ENCODE measurements at places on chromosomes 6 and 20. TPM values are rescaled to one million over a fixed set of nuclear protein-coding genes. Genes with fewer than 3 reads are reported as not detected.

CFAP61 gene
- not detected for total RNA-seq

CST7 gene
- 117 TPM for total RNA-seq

NOL7 gene
- 104 TPM for total RNA-seq

- peak; percentile 90 for DNase-seq
Measured at GRCh38 chr20:43751167-43752050, 24.6 kb upstream of the GTSF1L start.

- no peak for DNase-seq
Measured at GRCh38 chr20:45835329-45835765, 1.7 kb downstream of the SNX21 start.

DNA sequence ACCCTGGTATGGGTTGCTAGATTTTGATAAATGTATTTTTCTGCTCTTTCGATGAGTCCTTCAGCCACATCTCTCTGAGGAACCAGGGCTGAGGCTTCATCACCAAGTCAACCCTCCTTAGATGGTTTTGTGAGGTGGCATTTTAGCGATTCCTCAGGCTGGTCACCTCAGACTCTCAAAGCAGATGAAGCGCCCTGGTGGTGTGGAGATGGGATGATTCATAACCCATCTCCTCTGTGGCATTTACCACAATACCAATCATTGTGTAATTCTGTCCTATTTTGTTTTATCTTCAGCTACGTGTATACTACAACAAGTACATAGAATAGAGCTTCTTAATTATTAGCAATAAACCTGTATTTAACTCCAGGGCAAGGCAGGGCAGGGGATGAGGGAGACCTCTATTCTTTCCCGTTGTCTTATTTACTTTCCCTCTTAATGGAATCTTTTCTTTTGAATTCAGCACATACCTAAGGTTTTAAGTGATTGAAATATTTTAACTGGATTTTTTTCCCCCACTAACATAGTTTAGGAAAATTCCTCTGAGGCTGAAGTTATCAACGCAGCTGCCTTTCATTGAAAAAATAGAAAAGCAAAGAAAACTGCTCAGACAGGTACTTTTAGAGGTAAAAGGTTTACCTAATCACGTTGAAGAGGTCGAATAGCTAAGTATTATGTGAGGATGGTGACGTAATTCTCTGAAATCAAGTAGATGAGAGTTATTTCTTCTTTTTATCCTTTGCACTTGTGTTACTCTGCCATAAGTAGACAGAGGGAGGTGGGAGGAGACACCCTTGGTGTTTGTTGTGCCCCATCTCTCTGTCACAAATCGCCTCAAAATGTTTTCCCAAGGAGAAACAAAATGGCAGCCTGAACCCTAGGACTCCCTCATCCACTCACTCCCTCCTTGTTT is 57.4 kb upstream of the EDN3 start:
- DNase-seq = no peak

DNA sequence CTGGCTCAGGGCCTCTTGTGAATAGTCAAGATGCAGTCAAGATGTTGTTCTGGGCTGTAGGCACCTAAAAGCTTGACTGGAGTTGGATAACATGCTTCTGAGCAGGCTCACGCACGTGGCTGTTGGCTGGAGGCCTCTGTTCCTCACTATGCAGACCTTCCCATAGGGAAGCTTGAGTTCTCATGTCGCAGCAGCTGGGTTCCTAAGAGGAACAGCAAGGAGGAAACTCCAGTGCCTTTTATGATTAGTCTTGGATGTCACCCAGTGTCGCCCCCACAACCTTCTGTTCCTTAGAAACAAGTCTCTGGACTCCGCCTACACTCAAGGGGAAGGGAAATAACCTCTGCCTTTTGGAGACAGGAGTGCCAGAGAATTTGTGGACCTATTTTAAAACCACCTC is 210.7 kb downstream of the BCAS1 start:
- DNase-seq = no peak
